ENCODE measurements at places on chromosomes 2 and 18. TPM values are rescaled to one million over a fixed set of nuclear protein-coding genes. Genes with fewer than 3 reads are reported as not detected.

TXNDC2 gene
- total RNA-seq = not detected

DSG1 gene
- total RNA-seq = not detected

ALPP gene
- total RNA-seq = not detected

OTX1 gene
- total RNA-seq = not detected

KATNAL2 gene
- 4.1 TPM for total RNA-seq

Data from aortic smooth muscle cell (primary cell).